Activated T-cell treated with anti-CD3 and anti-CD28 coated beads, Interleukin-2, amount 50 U/mL, for 72 hours (primary cell): ENCODE measurements at places on chromosomes 6 and 20. TPM values are rescaled to one million over a fixed set of nuclear protein-coding genes. Genes with fewer than 3 reads are reported as not detected.

Gene LHFPL5
- not detected for total RNA-seq

Gene WFDC5
- total RNA-seq = 1.4 TPM

Gene EDN1
- total RNA-seq = 0.28 TPM

- no peak for DNase-seq
- no peak overlapping the region for H3K27ac ChIP-seq
- H3K36me3 ChIP-seq = no peaks in the 10 kb centered on the region
- H3K27me3 ChIP-seq = no peaks in the 10 kb centered on the region
Observed at GRCh38 chr6:3405679-3406078, 51.2 kb downstream of the SLC22A23 start.

DNA sequence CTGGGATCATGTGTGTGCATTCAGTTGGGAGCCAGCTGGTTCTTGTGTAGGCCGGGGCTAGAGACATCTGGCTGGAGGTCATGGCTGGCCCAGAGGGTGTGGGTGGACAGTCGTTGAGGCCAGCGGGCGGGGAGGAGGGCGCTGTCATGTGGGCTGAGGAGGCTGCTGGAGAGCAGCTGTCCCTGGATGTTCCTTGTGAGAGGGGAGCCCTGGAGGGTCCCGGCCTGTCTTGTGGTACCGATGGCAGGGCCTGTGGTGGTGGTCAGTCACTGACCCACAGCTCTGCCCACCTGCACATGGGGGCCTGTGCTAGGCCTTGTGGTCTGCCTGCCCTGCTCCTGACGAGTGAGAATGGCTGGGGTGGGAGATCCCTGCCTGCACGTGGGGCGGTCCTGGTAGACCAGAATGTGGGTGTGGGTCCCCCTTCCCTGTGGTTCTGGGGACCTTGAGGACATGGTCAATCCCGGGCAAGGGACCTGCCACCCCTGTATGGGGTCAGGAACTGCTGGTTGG, 1.9 kb upstream of the C20orf204 start:
- H3K36me3 ChIP-seq = no peaks in the 10 kb centered on the region
- peak overlapping the region; percentile 88 for H3K4me3 ChIP-seq
- peak overlapping the region; percentile 74 for H3K27ac ChIP-seq
- no peaks in the 10 kb centered on the region for H3K27me3 ChIP-seq
- H3K4me1 ChIP-seq = peaks cover 50% of the 10 kb centered on the region

- no peak for DNase-seq
- H3K36me3 ChIP-seq = peaks cover 4% of the 10 kb centered on the region
- no peaks in the 10 kb centered on the region for H3K27me3 ChIP-seq
- H3K4me1 ChIP-seq = peaks cover 25% of the 10 kb centered on the region
- H3K27ac ChIP-seq = no peak overlapping the region
- H3K4me3 ChIP-seq = no peak overlapping the region
Observed at GRCh38 chr6:170273191-170273590, 17.7 kb downstream of the DLL1 start.

DNA sequence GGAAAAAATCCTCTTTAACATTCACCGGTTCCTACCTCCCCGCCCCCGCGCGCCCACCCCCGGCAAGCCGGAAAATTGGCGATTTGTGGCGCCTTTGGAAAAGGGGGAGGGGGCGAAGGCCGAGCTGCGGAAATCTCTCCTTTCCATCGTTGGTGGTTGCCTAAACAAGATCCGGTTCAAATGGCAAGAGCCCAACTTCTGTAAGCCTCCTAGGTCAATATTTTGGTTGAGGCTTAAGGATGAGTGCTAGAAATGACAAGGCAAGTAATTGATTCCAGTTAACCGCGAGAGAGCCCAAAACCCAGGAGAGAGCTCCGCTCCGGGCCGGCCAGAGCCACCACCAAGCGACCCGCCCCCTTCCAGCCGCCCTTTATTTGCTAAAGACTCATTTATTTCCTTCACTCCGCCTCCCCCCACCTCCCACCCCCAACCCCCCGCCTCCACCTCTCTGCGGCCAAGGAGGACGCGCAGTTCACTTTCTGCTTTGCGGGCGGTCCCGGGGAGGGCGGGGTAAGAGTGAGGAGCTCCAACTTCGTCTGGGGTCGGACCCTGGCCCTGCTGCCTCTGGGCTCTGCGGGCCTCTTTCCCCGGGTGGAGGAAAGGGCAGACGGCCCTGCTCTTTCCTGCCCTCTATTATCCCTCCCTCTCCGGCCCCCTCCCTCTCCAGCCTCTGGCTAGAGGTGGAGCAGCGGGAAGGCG, 838 bp upstream of the NKX2-2 start:
- DNase-seq = no peak
- no peak overlapping the region for H3K27ac ChIP-seq
- H3K4me1 ChIP-seq = peaks cover 48% of the 10 kb centered on the region
- H3K36me3 ChIP-seq = no peaks in the 10 kb centered on the region
- H3K4me3 ChIP-seq = peak overlapping the region; percentile 78

DNA sequence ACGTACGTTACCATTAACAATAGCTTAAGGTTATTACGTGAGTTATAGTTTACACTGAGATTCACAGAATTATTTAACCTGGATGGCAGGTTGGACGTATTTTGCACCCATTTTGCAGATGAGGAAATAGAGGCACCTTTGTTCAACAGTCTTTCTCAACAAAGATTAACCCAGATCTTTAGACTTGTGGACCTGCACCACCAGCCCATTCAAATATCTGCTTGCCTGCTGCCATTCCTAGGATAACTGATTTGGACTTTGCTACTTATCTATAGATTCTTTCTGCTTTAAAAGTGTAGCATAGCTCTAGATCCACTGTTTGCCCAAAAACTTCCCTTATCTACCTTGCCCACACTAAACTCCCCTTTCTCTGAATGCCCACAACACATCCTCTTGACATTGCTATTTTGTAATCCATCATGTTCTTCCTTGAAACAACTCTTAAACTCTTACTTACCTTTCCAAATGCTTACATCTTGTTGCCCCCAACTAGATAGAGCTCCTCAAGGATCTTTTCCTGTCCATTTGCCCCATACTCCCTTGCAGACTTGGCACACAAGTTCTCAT, 56.4 kb upstream of the TNFAIP3 start:
- DNase-seq = no peak
- peaks cover 78% of the 10 kb centered on the region for H3K4me1 ChIP-seq
- H3K27me3 ChIP-seq = no peaks in the 10 kb centered on the region
- H3K4me3 ChIP-seq = peak overlapping the region; percentile 73
- H3K27ac ChIP-seq = peak overlapping the region; percentile 94

- no peak overlapping the region for H3K4me3 ChIP-seq
- no peak for DNase-seq
- H3K36me3 ChIP-seq = no peaks in the 10 kb centered on the region
- H3K27me3 ChIP-seq = peaks cover 32% of the 10 kb centered on the region
Observed at GRCh38 chr20:5267092-5267491, 49.7 kb downstream of the PROKR2 start.

- H3K4me3 ChIP-seq = no peak overlapping the region
- H3K36me3 ChIP-seq = peaks cover 2% of the 10 kb centered on the region
- no peak for DNase-seq
- H3K27me3 ChIP-seq = no peaks in the 10 kb centered on the region
Observed at GRCh38 chr6:44771647-44772415, 384.3 kb downstream of the CDC5L start.

DNA sequence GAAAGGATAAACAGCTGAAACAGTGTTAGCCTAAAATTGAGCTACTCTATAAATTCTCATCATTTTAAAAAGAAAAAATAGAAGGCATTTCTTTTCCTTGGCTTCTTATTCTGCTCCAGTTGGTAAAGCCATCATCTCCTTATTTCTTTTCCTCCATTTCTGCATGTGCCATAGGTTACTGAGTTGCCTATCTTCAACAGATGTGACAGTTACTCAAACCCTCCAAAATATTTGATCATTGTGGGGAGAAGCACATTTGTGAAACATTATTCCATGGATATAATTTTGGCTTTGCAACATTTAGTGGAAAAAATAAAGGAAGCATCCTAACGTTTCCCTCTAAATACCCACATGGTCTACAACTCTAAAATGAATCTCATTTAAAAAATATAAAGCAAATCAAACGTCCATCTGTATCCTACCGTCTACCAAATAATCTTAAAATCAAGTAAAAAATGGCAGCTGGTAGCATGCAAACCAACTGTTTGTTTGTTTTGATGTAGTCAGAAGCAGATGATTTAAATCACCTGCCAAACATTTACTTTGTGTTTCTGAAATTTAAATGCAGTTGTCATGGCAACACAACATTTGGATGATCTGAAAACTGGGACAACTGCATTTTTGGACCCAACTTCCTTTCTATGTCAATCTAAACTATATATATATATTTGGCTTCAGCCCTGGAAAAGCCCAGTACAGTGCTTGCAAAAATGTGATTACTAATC, 16.8 kb upstream of the SNX9 start:
- H3K27me3 ChIP-seq = peaks cover 23% of the 10 kb centered on the region
- no peak overlapping the region for H3K4me3 ChIP-seq
- H3K4me1 ChIP-seq = peaks cover 34% of the 10 kb centered on the region
- peaks cover 12% of the 10 kb centered on the region for H3K36me3 ChIP-seq
- no peak overlapping the region for H3K27ac ChIP-seq
- no peak for DNase-seq

DNA sequence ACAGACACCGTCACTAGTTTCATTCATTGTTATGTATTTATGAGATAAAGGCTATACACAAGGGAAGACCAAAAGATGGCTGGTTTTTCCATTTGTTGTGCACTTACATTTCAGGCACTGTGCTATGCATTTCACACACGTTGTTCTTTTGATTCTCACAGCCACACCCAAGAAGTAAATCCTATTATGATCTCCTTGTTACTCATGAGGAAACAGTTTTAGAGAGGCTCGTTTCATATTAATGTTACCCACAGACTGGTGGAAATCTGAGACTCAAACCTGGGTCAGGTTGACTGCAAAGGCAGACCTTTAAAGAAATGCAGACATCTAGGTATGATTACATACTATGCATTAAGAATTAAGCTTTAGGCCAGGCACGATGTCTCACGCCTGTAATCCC, 34.9 kb downstream of the SHLD1 start:
- peaks cover 2% of the 10 kb centered on the region for H3K36me3 ChIP-seq
- no peak for DNase-seq
- H3K4me1 ChIP-seq = peaks cover 30% of the 10 kb centered on the region
- no peak overlapping the region for H3K4me3 ChIP-seq
- no peak overlapping the region for H3K27ac ChIP-seq

- peaks cover 15% of the 10 kb centered on the region for H3K4me1 ChIP-seq
- H3K27ac ChIP-seq = peak overlapping the region; percentile 39
- peaks cover 10% of the 10 kb centered on the region for H3K36me3 ChIP-seq
- no peak overlapping the region for H3K4me3 ChIP-seq
- H3K27me3 ChIP-seq = no peaks in the 10 kb centered on the region
Observed at GRCh38 chr6:160039441-160039840, 70.6 kb downstream of the IGF2R start.

DNA sequence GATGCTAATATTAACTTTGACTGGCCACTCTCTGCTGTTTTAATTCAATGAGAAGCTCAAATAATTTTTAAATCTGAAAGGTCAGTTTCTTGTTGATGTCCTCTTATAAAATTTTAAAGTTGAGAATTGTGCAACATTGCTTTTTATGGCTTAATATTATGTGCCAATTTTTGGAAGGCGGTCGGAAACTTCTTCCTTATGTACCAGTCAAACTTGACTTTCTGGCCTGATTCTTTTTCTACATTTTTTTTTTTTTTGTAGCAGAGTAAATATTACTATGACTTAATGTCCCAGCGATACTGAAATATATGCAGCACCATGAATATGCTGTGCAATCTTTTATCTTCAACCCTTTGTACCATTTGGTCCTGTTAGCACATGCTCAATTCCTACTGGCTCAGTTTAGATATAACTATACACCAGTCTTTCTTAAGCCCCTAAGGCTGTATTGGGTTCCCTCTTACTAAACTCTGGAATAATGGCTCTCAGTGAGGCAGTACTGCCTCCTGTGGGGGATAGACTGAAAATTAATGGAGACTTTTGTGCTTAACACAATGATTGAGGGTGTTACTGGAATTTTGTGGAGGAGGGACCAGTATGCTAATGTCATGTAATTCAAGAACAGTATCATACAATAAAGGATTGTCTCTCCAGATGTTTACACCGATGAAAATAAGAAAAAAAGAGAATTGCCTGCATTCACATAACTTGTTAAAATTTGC, 156.4 kb upstream of the SYNCRIP start:
- no peak overlapping the region for H3K27ac ChIP-seq
- no peak for DNase-seq
- no peaks in the 10 kb centered on the region for H3K4me1 ChIP-seq
- H3K4me3 ChIP-seq = no peak overlapping the region
- no peaks in the 10 kb centered on the region for H3K36me3 ChIP-seq
